HCT116 (cell line): ENCODE measurements at places on chromosomes 7 and 10. TPM values are rescaled to one million over a fixed set of nuclear protein-coding genes. Genes with fewer than 3 reads are reported as not detected.

- no peaks in the 10 kb centered on the region for H3K4me1 ChIP-seq
- no peaks in the 10 kb centered on the region for H3K36me3 ChIP-seq
- no peak overlapping the region for H3K4me3 ChIP-seq
- H3K27ac ChIP-seq: no peak overlapping the region
- no peak for DNase-seq
- H3K27me3 ChIP-seq: peaks cover 28% of the 10 kb centered on the region; the same call in 1 of the 2 replicates
These were observed 56.3 kb downstream of the TEX36 start for GRCh38 chr10:125626671-125627070.

DRGX gene
- not detected for total RNA-seq

- no peaks in the 10 kb centered on the region for H3K27me3 ChIP-seq
- H3K4me1 ChIP-seq: no peaks in the 10 kb centered on the region
- H3K36me3 ChIP-seq: no peaks in the 10 kb centered on the region
- DNase-seq: no peak
These were observed 21.9 kb downstream of the ARID5B start for GRCh38 chr10:61923210-61923949.

- no peak for DNase-seq
- H3K36me3 ChIP-seq: no peaks in the 10 kb centered on the region
- peaks cover 3% of the 10 kb centered on the region; the same call in 1 of the 2 replicates for H3K4me1 ChIP-seq
- no peaks in the 10 kb centered on the region for H3K27me3 ChIP-seq
- no peak overlapping the region for H3K4me3 ChIP-seq
These were observed 2.8 kb downstream of the PRTFDC1 start for GRCh38 chr10:24949616-24950015.

LIPN gene
- not detected for total RNA-seq
